NCI-H187 treated with DMSO at 0.1 percent for 48 hours (cell line): ENCODE measurements at places on chromosomes 6 and 20.

- DNase-seq: no peak
These were observed 47.6 kb downstream of the CPXM1 start for GRCh38 chr20:2752567-2753460.

- no peak for DNase-seq
These were observed 198.0 kb upstream of the RAB32 start for GRCh38 chr6:146345598-146345997.

- DNase-seq: no peak
These were observed 4.4 kb downstream of the APMAP start for GRCh38 chr20:24987873-24988835.

- no peak for DNase-seq
These were observed 360.9 kb downstream of the BCKDHB start for GRCh38 chr6:80467408-80467807.

- no peak for DNase-seq
These were observed 199.7 kb downstream of the BCAS1 start for GRCh38 chr20:53870426-53871315.

GRCh38 chr6:17224056-17224455 lies 57.1 kb upstream of the RBM24 start:
- DNase-seq: no peak

DNA sequence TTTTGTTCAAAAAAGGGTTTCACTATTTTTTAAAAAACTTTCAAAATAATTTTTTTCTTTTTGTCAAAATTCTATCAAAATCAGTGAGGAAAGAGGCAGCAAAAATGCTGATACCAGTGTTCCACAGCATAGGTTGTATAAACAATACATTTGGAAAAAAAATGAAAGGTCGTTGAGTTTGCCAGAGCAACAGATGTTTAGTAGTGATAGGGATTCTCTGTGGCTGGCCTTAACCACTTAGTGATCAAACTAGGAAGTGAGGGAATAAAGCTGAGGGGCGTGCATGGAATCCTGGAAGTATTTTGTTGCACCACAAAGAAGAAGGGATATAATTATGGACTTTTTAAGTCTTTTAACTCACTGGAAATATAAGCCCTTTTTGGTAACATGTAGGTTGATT lies 555.3 kb upstream of the CHD6 start:
- no peak for DNase-seq

DNA sequence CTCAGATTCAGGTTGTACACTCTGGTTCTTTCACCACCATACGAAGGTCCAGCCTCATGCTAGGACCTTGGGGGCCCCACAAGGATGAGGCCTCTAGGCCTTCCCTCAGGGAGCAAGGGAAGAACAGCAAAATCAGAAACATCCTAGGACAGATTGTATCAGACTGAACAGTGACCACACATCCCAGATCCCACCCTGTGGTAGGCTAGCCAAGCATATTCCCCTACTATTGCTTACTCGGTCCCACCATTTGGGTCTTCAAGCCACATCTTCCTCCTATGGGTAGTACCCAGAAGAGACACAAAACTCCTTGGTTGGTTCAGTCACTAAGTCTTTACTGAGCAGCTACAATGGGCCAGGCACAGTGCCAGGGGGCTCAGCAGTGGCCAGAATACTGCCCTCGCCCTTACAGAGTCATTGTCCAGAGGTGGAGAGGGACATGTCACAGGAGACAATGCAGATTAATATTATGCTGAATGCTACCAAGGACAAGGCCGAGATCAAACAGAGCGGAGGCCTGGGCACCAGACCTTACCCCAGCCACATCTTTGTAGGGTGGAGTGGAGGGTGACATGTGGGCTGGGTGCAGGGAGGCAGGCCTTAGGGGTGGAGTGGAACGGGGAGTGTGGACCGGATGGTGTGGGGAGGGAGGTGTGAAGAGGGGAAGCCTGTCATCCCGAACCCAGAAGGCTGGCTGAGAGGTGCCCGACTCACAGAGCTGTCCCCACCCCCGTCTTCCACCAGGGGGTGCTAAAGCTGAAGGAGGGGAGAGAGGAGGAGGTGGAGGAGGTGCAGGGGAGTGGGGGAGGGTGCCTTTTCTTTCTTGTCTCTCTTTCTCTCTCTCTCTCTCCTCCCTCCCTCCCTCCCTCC lies 6.8 kb upstream of the MAPK13 start:
- DNase-seq: no peak

DNA sequence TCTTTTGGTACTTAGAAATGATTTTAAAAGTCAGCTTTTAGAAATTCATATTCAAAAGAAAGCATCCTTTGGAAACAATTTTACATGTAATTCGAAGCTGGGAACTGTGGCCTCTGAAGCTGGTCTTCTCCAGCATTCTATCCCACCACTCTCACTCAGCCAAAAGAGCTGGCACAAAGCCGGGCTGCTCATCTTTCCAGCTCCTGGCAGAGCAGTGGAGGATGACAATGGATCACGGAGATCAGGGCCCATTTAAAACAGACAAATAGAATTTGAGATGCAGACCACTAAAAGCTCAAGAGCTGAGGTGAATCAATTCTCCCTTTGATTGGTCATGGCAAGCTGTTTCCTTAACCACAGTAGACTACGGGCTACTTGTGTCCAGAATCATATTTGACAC lies 60.6 kb downstream of the OTOR start:
- DNase-seq: no peak

- no peak for DNase-seq
These were observed 373.8 kb upstream of the JAG1 start for GRCh38 chr20:11047559-11047958.

DNA sequence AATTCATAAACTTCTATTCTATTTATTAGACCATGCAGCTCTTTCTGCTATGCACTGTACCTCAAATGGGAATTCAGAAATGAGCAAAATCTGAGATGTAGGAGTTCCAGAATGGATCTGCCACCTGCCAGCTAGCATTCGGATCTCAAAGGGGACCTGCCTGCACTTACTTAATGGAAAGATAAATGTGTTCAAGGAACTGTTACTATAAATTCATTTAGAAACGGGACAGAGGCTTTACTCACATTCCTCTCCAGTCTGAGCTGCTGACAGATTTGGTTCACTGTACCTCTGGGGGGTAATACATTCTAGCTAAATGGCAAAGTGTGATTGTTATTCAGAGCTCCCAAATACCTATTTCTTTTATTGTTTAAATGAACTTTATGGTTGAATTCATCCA lies 384.1 kb downstream of the GRIK2 start:
- DNase-seq: no peak

GRCh38 chr20:19672498-19672897 lies 85.6 kb upstream of the RIN2 start:
- DNase-seq: no peak
